ENCODE measurements at places on chromosomes 3 and 15. TPM values are rescaled to one million over a fixed set of nuclear protein-coding genes. Genes with fewer than 3 reads are reported as not detected.

Gene JMJD7
- 10.9 TPM for polyA plus RNA-seq

DNA sequence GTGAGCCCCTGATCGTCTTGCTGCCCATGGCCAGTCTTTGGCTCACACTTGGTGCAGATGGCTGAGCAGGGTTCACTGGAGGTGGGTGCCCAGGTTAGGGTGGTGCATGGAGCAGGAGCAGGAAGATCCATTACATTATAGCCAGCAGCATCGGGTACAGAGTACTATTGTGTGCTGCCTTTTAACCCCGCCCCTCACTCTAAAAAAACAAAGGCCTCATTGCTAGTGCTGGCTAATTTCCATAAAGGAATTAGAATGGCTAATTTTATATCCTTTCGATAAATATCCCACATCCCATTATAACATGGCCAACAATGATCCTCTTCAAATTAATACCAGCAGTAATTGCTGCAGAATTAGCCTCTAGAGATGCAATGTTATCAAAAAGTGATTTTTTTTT lies 45.8 kb upstream of the PPP4R2 start:
- DNase-seq, result no peak

Gene GPR176
- 3.7 TPM for polyA plus RNA-seq

Gene NMB
- 1.6 TPM for polyA plus RNA-seq

DNA sequence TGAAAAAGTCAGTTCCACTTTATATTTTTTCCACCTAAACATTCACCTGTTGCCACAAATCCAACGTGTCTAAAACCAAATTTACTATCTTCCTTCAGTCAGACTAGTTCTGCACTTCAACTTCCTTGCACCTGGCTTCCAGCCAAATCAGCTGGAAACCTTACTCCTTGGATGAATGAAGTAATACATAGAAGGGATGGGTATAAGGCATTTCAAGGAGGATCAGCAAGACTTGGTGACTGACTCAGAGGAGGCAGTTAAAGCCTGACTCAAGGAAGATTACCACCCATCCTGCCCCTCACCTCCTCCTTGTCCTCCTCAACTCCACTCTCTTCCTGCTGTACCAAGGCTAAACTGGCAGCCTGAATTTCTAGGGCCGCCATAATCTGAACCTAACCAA lies 37.1 kb downstream of the QTRT2 start:
- peak; percentile 25 for DNase-seq

GRCh38 chr3:153349108-153349499 lies 187.1 kb downstream of the RAP2B start:
- no peak for DNase-seq

DNA sequence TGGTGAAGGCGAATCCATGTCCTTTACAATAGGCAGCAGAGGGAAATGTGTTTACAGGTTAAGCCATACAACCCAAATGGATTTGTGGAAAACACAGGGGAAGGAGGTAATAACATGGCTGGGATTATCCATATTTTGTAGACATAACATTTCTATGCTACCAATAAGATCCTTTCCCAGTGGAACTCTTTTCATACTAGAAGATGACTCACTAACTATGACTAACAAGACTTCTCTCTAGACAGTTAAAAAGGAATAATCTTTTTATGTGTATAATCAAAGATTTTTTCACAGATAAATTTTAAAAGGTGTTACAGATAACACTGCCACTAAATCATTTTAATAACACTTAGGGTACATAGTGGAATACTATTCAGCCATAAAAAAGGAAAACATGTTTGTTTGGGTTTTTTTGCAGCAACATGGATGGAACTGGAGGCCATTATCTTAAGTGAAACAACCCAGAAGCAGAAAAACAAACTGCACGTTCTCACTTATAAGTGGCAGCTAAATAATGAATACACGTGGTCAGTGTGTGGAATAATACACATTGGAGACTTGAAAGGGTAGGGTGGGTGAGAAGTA lies 39.6 kb downstream of the VPS13C start:
- DNase-seq, result no peak

DNA sequence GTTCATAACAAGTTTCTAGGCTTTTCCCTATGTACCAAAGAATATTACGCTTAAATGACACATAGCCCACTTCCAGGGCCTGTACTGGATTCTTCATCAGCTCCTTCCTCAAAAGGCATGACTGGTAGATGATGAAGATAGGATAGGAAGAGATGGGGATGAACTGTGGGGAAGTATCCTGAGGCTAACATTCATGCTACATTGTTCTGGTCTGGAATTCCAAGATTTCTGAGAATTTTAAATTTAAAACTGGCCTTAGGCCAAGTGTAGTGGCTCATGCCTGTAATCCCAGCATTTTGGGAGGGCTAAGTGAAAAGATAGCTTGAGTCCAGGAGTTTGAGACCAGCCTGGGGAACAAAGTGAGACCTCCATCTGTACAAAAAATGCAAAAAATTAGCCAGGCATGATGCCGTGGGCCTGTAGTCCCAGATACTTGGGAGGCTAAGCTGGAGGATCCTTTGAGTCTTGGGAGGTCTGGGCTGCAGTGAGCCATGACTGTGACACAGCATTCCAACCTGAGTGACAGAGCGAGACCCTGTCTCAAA lies 160.1 kb upstream of the PLAAT1 start:
- DNase-seq, result no peak

DNA sequence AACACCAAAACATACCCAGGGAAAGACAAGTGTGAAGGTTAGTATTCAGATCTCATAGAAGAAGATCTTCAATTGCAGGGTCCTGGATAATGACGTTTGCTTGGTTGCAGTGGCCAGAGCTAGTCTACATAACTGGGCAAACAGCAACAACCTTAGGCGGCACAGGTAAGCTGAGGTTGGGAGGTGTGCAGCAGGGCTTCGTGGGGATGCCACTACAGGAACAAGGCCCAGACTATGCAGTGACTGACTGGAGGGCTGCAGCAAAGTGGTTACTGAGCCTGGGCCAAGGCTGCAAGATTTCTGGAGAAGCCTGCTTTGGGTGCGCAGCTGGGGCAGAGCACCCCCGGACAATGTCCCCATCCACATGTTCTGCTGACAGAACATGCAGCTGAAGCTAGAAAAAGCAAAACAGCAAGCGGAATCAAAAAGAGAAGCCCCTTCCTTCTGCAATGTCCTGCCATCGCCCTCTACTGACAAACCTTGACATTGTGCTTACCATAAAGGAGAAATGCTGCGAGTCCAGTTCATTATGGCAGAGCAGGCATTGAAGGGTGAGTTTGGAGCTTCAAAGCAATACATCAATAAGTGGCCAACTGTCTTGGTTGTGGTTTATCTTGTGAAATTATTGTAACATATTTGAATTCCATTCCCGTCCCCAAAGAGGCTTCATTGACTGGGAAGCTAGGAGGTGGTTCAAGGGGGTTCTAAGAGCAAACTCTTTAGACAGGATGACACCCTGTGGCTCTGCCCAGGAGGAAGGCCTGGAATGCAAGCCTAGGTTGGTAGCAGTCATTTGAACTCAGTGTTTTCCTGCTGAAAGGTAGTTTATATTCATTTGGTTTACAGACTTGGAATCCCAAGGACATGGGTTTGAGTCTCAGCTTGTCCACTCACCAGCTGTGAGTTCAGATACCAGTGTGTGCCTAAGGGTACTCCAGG lies 217.0 kb downstream of the PDCD6IP start:
- no peak for DNase-seq

DNA sequence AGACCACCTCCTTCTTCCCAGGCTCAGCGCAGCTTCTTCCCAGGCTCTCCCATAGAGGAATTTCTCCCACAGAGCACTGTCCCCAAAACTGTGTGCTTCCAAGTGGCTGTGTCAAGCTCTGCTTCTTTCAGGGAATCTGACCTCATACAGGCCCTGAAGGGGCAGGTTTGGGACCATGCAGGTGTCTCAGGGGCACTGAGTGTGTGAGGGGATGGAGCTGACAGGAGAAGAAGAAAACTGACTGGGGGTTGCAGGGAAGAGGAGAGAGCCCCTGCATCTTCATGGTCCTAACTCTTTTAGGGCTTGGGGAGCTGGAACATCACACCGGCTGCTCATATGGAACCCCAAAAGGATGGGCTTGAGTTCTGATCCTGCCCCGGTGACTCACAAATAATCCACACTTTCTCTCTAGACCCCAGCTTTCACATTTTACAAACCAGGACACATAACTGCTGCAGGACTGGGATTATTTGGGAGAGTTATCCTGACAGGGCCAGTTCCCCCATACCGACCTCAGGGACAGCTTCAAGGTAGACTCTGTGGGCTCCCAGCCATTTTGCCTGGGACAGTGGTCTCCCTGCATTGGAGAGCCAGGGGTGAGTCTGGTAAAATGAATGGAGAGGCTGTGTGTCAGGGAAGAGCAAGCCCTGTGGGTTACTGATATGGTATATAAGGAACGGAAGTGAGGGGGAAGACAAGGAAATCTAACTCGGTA lies 316.1 kb downstream of the TLE3 start:
- DNase-seq, result no peak

- no peak for DNase-seq
Observed at GRCh38 chr3:99659951-99660350, 21.6 kb downstream of the COL8A1 start.
